ENCODE measurements at places on chromosomes 4 and X.

DNA sequence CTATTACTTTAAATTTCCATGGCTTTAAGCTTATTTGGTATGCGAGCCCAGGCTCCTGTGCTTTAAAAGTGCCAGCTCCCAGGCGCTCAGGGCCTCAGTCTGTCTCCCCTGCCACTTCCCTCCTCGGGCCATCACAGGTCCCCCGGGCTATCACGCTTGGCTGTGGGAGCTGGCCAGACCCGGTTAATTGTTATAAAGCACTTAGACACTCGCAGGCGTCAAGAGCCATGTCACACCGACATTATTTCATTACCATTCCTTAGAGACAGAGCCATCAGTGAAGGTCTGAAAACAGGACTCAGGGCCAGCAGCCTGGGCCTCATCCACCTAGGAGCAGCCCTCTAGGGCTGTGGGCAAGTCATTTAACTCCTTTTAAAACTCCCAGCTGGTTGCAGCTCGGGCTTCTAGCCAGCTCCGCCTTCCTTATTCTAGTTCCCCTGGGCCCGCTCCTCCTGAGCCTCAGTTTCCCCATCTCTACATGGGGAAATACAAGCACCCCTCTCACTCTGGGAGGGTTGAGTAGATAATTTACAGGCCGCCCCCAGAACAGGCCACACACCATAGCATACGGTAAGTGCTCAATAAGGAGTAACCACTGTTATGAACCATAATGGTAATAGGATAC is 99.0 kb downstream of the HMX1 start:
- DNase-seq = no peak

GRCh38 chrX:107721318-107721717 is 54.3 kb downstream of the TSC22D3 start:
- no peak for DNase-seq

DNA sequence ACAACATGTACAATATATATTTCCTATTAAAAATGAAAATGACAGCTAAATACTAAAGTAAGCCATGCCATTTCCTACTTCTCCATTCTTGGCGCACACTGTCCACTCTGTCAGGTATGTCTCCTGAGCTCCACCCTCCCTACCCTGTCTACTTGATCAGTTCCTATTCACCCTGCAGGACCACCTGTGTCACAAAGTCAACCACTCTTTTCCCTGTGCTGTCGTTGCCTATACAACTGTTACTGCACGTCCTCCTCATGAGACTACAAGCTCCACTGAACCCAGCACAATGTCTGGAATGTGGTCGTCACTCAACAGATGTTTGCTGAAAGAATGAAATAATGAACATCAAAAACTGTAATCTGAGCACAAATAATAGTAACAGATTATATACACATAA is 54.9 kb downstream of the SLC9A7 start:
- no peak for DNase-seq

- no peak for DNase-seq
Measured at GRCh38 chrX:68844581-68844980, 15.8 kb downstream of the EFNB1 start.

GRCh38 chr4:141301216-141301615 is 80.5 kb downstream of the ZNF330 start:
- no peak for DNase-seq

DNA sequence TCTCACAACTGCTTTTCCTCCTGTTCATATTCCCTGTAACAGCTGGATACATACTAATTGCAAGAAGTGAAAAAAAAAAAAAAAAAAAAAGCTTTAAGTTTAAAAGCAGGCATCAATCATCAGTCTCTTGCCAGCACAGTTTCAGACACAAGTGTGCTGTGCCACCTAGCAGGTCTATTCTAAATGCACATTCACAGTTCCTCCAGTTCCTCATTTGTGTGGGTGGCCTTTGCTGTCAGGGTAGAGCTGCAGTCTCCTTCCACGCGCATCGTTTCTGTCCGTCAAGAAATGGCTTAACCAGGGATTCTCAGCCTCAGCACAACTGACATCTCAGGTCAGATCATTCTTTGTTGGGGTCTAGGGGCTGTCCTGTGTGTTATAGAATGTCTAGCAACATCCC is 61.6 kb downstream of the SCML1 start:
- no peak for DNase-seq

DNA sequence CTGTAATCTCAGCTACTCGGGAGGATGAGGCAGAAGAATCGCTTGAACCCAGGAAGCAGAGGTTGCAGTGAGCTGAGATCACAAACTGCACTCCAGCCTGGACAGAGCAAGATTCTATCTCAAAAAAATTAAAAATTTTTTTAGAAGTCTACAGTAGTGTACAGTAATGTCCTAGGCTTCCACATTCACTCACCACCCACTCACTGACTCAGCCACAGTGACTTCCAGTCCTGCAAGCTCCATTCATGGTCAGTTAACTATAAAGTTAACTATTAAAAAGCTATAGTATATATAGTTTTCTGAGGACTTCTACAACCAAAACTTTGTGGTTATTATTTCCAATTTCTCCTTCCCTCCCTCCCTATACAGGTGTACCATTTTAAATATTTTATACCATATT is 34.7 kb upstream of the NEUROG2 start:
- DNase-seq = no peak

- DNase-seq = no peak
Measured at GRCh38 chr4:24172406-24172805, 282.6 kb upstream of the PPARGC1A start.

GRCh38 chrX:134737061-134737460 is 78.8 kb upstream of the PLAC1 start:
- no peak for DNase-seq

DNA sequence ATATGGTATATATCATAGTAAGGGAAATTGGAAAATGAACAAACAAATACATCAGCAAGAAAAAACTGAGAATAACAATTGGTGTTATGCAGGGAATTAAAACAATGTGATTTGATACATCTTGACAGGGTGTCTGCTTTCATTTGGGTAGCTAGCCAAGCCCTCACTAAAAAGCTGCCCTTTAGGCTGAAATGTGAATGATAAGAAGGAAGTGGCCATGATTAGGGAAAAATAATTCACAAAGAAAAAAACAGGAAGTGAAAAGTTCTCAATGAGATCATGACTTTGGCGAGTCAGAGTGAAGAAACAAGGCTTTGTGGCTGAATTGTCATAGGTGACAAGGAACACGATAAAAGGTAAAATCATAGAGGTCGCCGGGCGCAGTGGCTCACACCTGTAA is 675.8 kb upstream of the SLIT2 start:
- DNase-seq = no peak

DNA sequence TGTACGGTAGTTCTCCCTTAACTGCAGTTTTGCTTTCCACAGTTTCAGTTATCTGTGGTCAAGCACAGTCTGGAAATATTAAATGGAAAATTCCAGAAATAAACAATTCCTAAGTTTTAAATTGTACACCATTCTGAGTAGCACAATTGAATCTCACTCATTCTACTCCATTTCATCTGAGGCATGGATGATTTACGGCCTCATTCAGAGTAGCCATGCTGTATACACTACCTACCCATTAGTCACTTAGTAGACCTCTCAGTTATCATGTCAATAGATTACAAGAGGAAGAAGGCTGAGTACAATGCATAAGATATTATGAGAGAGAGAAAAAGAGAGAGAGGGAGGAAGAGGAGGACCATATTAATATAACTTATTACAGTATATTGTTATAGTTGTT is 77.5 kb downstream of the ENOX2 start:
- DNase-seq = no peak

DNA sequence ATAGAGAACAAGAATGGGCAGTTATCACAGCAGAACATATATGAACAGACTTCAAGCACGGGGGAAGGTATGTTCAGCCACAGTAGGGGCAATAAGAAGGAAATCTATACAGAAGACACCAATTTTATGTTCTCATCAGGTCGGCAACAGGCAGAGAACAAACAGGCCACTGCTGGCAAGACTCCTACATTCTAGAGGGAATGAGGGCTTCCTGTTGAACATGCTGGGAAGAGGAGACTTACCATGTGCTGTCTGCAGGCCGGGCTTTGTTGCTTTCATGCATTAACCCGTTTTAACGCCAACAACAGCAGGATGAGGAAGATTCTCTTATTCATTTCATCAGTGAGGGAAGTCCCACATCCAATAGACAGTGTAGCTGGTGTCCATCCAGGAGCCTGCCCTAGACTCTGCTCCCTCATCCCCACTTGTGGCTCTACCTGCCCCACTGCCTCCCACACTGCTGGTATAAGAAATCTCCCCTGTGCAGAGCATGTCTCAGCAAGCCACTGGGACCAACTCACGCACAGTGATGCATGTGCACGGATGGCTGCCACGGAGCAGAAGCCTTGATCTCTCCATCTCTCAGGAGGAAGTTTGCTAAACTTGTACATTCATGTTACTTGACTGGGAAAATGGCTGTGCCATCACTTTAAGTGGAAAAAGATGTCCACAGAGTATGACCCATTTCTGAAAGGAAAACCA is 84.5 kb downstream of the ACOX3 start:
- DNase-seq = no peak

- no peak for DNase-seq
Measured at GRCh38 chrX:69844636-69845035, 205.1 kb downstream of the AWAT2 start.

- no peak for DNase-seq
Measured at GRCh38 chrX:10008483-10009056, 41.4 kb downstream of the CLDN34 start.

GRCh38 chr4:156609421-156609820 is 362.2 kb downstream of the PDGFC start:
- no peak for DNase-seq

DNA sequence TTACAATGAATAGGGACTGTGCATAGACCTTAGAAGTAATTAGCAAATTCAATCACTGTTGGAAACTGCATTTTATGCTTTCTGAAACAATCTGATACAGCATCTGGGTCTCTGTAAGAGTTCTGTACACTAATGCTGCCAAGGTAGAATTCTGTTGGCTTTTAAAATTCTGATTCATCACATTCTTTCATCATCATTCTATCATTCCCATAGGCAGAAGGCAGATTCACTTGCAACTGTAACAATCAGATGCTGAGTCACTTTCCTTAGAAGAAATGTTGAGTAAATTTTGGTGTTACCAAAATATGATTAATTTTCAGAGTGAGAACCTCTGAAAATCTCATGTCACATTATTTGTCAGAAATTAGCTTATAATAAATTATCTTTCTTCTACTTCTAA is 267.2 kb downstream of the MAPK10 start:
- no peak for DNase-seq

DNA sequence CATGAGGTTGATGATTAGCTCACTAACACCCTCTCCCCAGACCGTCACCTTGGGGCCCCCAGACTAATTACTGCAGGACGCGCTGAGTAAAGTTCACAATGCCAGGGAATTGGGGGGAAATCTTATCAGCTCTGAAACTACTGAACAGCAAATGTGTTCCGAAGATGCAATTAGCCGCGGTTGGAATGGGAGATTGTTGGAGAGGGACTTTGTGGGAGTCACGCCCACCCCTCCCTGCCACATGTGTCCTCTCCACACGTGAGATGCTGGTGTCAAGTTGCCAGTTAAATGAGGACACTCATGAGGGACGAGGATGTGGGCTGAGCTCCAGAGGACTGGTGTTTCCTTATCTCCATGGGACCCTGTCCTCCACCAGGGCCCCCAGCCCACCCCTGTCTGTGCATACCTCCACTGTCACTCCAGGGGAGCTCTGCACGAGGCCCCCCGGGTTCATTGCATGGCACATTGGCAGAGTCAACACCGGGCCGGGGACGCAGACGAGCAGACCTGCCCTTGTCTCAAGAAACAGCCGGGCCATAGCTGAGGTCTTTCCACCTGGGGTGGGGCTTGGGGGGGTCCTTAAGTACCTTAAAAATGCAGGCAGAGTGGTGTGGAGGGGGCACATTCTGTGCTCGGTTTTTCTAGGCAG is 175.4 kb upstream of the PSAPL1 start:
- no peak for DNase-seq

DNA sequence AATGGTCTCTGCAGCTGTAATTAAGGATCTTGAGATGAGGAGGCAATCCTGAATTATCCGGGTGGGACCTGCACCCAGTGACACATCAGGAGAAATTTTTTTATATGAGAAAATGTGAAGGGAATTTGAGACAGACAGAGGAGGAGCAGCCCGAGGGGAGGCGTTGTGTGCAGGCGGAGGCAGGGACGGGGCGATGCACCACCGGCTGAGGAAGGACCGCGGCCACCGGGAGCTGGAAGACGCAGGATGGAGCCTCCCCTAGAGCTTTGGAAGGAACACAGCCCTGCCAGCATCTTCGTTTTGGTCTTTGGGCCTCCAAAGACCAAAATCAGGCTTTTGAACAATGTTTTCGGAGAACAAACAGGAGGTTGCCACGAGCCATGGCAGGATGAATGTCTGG is 85.0 kb upstream of the ADRA2C start:
- DNase-seq = no peak

DNA sequence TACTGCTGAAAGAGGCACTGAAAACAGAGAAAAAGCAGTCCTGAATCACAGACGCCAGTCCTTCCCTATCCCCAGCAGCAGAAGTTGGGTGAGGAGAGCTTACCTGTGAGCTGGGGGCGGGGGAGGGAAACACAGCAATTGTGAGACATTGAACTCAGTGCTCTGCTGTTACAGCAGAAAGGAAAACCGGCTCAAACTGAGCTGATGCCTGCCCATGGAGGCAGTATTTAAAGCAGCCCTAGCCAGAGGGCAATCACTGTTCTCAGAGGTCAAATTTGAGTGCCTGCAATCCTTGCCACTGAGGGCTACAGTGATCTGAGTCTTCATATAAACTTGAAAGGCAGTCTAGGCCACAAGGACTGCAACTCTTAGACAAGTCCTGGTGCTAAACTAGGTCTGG is 220.7 kb downstream of the GRXCR1 start:
- no peak for DNase-seq

- no peak for DNase-seq
Measured at GRCh38 chr4:106165351-106166010, 150.5 kb downstream of the TBCK start.

- DNase-seq = no peak
Measured at GRCh38 chr4:76430519-76431388, 4.3 kb upstream of the SHROOM3 start.

GRCh38 chr4:173459857-173460256 is 60.9 kb upstream of the SCRG1 start:
- no peak for DNase-seq

- no peak for DNase-seq
Measured at GRCh38 chr4:8534129-8534528, 46.1 kb upstream of the GPR78 start.

GRCh38 chrX:38052096-38052495 is 45.7 kb downstream of the SYTL5 start:
- DNase-seq = no peak

DNA sequence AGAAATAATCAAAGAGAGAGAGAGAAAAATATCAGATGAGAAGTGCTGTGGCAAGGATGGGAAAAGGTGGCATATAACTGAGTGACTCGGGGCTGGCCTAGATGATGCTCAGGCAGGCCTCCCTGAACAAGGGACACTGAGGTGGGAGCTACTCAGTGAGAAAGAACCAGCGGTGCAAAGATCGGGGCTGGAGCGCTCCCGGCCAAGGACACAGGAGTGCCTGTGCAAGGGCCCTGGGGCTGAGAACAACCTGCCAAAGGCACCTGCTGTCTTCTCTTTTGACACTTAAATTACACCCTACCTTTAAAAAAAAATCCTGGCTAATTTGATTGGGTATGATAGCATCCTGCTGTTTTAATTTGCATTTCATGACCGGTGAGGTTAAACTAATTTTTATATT is 77.7 kb upstream of the C4orf50 start:
- DNase-seq = no peak

Data from stimulated activated CD4-positive, alpha-beta T cell treated with anti-CD3 and anti-CD28 coated beads, Interleukin-4, amount 100 ng/mL, for 48 hours (primary cell).